ENCODE measurements at places on chromosomes 2 and 18.

DNA sequence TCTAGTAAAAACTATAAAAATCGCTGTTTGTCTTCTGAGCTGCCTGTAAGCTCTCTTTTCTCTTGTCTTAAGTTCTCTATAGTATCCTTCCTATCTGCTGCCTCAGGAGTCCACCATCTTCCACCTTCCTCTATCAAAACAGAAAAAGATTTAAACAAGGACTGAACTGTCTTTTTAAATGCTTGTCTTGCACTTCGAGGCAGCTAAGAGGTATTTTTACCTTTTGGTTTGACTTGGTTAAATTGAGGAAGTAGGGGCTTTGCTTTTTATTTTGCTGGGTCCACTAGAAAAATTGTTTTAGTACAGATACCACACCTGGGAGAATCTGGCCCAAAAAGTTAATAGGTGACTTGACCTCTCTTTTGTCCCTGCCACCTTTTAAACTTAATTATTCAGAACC lies 12.2 kb downstream of the SESTD1 start:
- DNase-seq, result no peak

- DNase-seq, result no peak
These were observed 101.4 kb downstream of the RBMS1 start for GRCh38 chr2:160392201-160392600.

DNA sequence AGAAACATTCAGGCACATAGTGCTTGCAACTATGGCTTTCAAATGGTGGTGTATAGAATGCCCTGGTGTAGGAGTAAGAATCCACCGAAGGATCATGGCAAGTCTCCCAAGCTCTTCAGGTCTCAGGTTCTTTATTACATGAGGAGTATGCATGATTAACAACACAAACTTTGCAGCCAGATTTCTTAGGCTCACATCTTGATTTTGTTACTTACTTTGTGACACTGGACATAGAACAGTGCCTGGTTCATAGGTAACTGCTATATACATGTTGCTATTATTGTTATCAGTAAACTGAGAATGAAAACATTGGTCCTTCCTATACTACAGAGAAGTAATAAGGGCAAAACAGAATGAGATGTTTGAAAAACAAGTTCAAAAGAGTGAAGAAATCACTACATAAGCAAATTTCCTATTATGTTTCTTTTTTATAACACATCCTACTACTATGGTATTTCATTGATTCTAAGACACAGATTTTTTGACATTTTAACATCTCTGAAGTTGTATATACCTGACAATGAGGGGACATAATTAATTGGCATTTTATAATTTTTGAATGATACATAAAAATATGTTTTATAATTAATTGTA lies 284.9 kb downstream of the C1D start:
- DNase-seq, result no peak

DNA sequence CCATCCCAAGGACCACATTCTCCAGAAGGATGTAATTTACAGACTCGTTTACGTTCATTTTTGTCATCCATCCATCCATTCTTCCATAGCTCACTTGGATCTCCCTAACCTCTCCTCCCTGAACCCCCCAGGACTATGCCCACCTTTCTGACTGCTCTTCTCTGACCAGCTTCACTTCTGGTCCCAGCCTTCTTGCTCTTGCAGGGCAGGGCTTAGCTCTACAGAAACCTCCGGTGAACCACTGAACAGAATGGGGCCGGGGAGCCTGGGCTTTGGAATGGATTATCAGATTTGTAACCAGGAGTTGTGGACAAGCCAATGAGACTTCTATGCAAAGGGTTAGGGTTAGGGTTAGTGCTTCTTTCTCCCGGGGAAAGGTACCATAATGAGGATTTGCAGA lies 95.0 kb downstream of the TGFA start:
- DNase-seq, result no peak

GRCh38 chr2:118878531-118879149 lies 31.2 kb upstream of the EN1 start:
- peak; percentile 19 for DNase-seq

- no peak for DNase-seq
These were observed 175.6 kb upstream of the FANCL start for GRCh38 chr2:58416696-58417095.

DNA sequence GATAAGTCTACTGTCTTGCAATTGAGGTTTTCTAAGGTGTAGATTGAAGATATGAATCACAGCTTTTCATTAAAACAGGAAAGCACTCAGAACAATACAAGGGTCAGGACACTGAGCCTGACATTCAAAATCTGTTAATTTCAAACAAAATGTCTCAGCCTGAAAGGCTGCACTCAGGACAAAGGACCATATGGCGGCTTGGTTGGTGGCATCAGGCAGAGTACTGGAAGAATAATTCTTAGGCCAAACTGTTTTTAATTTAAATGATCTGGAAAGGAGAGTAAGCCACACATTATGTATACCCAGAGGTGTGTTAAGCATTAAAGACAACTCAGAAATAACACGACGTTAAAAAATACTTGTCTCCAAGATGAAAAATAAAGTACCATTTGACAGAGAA lies 85.9 kb downstream of the SKA1 start:
- no peak for DNase-seq

DNA sequence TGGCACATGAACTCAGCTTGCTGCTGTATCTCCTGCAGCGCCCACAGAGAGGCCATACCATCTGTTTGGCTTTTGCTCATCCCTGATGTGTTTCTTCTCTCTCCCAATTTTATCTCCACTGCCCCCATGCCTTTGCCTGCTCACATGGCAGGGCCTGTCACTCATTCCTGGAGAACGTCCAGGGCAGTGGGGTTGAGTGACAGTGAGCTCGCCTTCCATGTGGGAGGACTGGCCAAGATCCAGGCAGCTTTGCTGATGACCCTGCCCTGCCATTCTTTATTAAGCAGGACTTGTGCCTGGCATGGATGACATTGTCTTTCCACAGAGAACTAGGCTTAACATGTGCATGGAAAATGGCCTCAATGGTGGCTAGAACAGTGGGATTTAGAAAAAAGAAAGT lies 230.5 kb upstream of the THSD7B start:
- DNase-seq, result no peak

- no peak for DNase-seq
These were observed 51.3 kb downstream of the BCL11A start for GRCh38 chr2:60502144-60502543.

DNA sequence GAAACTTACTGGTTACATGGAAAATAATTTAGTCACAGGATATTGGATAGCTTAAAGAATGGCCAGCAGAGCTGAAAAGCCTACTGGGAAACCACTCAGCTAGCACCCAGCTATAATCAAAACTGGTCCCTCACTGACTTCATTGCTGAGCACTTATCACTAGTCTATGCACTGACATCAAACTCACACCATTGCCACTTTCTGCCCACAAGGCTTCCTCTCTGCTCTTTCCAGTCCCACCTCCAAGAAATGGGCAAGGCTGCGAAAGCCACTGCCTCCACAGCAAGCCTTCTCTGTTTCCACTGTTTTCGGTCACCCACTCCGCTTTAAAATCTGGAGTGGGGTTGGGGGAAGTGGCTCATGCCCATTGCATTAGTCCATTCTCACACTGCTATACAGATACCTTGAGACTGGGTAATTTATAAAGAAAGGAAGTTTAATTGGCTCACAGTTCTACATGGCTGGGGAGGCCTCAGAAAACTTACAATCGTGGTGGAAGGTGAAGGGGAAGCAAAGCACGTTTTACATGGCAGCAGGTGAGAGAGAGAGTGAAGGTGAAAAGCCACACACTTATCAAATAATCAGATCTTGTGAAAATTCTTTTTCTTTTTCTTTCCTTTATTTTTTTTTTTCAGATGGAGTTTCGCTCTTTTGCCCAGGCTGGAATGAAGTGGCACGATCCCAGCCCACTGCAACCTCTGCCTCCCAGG lies 77.0 kb upstream of the CERS6 start:
- no peak for DNase-seq

GRCh38 chr18:79392226-79392625 lies 3.5 kb upstream of the NFATC1 start:
- no peak for DNase-seq

DNA sequence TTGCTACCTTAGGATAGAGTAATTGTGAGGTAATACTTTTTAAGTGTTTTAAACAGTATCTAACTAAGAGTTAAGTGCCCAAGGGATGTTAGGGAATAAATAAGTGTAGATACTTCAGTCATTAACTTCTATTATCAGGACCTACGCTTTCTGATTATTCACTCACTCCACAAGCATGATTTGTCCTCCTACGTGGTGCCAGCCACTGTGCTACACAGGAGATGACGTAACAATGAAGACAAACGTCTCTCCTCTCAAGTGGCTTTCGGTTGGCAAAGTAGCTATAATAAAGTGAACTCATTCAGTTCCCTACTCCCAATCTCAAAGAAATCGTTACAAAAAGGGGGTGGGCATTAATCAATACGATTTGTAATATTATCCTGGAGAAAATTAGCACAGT lies 100.9 kb upstream of the SETBP1 start:
- no peak for DNase-seq

- no peak for DNase-seq
These were observed 64.5 kb upstream of the NPAS2 start for GRCh38 chr2:100755441-100755840.

DNA sequence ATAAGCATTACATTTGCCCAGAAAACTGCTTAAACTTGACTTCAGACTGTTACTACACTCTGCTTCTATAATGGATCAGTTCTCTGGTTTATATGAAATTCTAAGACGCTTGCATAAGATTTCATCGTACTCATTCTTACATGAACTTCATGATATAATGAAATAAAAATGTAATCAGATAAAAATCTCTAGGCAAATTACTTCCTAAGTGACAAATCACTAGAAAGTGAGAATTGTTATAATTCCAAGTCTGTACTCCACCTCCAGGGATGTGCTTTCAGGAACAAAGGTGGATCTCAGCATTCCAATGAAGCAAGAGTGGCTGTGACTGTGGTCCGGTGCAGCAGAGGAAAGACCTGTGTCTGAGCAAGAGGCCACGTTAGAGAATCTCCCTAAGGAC lies 226.2 kb downstream of the PIEZO2 start:
- DNase-seq, result no peak

DNA sequence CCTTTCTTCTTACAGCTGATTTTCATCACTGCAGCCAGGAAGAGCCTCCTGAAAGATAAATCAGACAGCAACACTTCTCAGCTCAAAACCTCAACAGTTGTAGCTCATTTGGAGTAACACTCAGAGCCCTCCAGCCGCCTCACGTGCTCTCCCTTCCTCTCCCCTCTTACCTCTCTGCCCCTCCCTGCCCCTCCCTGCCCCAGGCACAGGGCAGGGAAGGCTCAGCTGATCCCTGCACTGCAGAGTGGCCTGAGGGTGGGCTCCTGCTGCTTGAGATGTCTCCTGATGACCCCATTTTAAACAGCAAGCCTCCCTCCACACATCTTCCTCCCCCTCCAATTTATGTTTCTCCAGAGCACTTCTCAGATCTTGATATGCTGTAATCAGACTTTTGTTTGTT lies 54.4 kb downstream of the SH3YL1 start:
- no peak for DNase-seq

DNA sequence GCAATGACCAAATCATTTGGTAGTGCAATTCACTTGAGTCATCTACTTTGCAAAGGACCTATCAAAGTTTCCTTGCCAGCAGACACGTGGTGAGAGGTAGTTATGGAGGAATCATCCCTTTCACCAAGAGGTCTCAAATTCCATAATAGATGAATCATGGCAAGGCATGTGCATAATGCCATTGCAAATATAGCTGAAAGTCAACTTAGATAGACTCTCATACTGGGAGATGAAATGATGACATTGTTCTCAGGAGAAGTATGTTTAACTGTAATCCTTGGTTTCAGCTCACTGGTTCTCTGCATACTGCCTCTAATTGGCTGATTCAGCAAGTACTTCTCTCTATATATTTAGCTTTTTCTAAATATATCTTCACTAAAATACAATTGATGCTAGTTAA lies 57.2 kb downstream of the CALCRL start:
- no peak for DNase-seq

GRCh38 chr2:239223310-239224198 lies 177.3 kb downstream of the HDAC4 start:
- no peak for DNase-seq

DNA sequence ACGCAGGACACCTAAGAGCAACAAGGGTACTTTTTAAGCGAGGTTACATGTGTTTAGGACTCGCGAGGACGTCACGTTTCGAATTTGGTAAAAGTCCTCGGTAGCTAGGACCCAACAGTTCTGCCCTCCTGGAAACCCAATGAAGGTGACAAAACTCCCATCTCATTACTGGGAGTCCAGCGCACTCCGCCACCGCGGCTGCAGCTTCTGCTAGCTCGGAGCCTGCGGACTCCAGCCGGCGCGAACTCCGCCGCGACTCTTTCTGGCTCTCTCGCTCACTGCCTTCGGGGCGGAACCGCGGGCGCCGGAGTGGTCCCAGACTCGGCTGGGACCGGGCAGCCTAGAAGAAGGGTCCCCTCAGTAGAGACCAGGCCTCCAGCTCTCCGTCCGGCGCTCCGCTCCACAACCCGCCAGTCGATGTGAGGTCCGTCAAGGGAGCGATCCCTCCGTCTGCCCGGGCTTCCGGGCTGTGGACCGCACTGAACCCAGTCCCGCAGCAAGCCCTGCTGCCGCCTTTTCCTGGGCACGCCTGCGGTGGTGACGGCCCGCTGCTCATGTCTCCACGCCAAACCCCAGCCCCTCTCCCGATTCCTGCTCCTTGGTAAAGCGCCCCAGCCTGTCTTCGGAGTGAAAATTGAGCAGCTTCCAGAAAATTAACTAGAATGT lies 3.0 kb upstream of the OSR1 start:
- no peak for DNase-seq

GRCh38 chr2:146916914-146917313 lies 927.9 kb upstream of the ACVR2A start:
- no peak for DNase-seq

DNA sequence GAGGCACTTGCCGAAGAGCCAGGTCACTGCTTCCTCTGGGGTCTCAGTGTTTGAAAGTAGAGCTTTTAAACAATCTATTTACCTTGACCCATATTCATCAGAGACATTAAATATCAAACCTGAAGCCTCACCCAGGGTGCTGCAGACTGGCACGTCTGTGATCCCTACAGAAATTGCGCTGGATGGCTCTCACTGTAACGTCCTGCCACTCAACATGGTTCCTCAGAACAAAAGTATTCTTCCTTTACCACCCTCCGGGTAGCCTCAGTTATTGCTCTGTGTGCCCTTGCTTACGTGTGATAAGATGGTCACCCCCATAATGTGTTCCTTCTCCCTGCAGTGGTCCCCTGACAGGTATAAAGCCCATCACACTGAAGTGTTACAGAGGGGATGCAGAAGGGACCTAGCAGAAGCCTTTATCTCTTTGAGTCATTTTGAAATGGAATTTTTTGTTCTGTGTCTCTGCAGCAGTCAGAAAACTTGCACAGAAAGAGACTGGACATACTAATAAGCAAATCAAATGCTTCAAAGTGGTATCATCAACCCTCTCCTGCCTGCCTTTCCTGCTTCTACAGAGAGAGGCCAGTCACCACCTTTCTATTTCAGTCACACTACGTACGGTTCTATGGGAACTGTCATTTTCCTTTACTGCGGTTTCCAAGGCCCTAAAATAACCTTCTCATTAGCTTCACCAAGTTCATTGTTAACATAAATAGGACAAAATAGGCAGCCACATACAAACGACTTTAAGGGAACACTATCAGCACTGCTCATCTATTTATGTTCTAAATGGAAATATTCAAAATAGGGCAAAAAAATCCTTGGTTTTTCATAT lies 86.8 kb downstream of the METTL8 start:
- no peak for DNase-seq

Data from CD4-positive, alpha-beta T cell (primary cell).